Fibroblast of skin of back (primary cell): ENCODE measurements at places on chromosomes 12 and 14.

DNA sequence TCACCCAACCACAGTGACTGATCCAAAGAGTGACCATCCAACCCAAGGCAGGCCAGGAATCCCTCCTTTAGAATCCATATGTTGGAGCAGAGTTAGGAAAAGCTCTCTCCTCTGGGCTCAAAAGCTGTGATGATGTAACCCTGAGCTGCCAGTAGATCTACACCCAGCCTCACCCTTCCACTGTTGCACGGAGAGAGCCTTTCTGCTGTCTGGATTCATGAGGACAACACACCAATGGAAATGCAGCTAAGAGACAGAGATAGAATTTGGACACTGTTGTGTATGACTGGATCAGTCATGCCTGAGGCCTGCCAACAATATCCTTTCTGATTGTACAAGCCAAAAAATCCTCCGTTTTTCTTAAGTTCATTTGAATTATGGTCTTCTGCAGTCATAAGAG, 4.4 kb upstream of the OR6J1 start:
- DNase-seq = no peak

DNA sequence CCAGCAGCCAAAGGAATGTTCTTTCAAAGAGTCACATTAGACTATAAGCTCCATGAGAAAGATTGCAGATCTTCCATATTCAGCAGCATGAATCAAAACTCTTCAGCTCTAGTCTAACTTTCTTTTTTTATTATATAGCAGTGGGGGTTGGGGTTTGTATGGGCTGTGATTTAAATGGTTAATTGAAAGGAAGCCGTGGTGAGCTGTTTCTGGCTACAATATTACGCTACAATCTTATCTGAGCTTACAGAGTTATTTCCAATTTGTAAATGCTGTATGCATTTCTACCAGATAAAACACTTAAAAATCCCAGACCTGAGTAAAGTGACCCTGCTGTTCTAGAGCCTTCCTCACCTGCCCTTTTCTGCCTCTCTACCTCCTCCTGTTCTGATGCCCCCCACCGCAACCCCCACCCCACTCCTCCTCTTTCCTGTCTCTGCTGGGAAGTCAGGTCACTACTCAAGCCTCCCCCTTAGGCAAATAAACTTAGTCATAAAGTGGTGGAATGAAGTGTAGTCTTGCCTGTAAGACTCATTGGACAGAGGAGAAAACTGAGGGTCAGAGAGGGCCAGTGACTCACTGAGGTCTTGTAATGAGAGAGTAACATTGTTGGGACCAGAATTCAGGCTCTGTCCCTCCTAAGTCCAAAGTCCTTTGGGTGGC, 1089.5 kb downstream of the BCL11B start:
- DNase-seq = peak; percentile 41

- no peak for DNase-seq
Observed at GRCh38 chr14:68231898-68232297, 412.3 kb downstream of the RAD51B start.

DNA sequence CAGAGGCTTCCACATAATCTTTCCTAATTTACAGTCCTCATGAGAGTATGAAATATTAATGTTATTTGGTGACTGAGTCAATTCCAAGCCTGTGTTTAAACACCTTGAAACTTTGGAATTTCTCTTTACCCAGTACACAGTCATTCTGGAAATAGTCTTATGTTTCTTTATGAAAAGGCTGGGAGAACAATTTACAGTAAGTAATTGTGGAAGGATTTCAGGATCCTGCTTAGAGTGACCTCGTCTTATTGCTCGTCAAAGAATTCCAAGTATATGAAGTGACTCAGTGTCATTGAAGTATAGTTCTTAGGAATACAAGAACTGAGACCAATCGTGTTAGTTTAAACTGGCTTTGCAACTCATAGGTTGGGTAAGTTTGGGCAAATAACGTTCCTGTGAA, 634.2 kb downstream of the SLC16A7 start:
- peak; percentile 54 for DNase-seq

- no peak for DNase-seq
Observed at GRCh38 chr14:100147181-100147631, 12.2 kb downstream of the DEGS2 start.

DNA sequence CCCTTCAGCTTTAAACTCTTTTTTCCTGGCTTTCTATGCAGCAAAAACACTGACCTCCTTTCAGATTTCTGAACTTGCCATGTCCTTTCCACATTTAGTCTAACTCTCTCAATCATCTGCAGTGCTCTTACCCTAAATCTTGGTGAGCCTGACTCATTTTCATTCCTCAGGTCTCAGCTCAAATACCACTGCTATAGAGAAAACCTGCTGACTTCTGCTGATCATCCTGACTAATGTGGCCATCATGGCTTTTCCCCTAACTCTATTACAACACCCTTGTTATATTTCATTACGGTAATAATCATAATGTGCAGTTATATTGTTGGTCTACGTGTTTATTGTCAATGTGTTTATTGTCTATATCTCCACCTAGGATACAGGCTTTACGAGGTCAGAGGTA, 207.3 kb upstream of the OR4E1 start:
- DNase-seq = no peak

DNA sequence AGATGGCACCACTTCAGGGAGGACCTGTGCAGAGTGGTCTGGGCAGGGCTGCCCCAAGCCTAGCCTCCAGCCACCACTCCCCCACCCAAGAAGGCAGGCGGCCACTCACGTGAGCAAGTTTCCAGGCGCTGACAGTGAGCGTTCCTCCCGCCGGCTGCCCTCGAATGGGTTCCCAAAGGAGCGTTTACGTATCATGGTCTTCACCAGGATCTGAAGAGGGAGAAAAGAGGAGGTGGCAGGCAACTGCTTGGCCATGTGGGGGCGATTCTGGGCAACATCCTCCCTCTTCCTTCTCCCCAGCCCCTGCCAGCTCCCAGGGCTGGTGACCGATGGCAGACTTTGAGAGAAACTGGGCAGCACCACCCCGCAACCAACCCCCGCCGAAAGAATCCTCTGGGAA, 35.1 kb downstream of the P2RX4 start:
- DNase-seq = no peak

GRCh38 chr14:23002592-23002991, 7.4 kb downstream of the C14orf93 start:
- no peak for DNase-seq

- DNase-seq = no peak
Observed at GRCh38 chr12:94831081-94831751, 172.3 kb downstream of the NDUFA12 start.

DNA sequence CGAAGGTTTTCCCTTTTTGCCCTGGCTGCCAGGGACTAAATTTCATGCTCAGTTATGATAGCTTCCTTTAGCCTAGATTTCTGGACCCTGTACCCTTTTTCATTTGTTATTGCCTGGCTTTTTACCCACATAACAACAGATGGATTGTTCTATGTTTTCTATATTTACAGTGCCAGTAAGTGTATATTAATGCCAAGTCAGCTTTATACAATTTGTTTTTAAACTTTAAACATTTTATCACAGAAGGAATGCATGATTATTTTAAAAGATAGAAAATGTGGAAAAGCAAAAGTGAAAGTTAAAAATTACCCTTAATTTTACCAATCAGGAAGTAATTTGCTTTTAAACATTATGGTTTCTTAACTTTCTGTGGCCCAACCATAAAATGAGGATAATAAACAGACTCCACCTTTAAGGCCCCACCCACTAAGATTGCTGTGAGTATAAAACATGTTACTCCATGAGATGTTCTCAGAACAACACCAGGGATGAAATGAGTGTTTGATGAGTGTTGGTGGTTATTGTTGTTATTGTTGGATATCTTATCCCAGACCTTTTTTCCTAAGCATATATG, 496.8 kb downstream of the EGLN3 start:
- no peak for DNase-seq
